Neural crest cell (in vitro differentiated cells): ENCODE measurements at places on chromosomes 4 and X. TPM values are rescaled to one million over a fixed set of nuclear protein-coding genes. Genes with fewer than 3 reads are reported as not detected.

STX18 gene
- total RNA-seq: 36.7 and 40.0 TPM in 2 replicates

BMX gene
- not detected in 2 replicates for total RNA-seq

- DNase-seq: no peak
Observed at GRCh38 chr4:19776021-19776459, 475.7 kb upstream of the SLIT2 start.

DNA sequence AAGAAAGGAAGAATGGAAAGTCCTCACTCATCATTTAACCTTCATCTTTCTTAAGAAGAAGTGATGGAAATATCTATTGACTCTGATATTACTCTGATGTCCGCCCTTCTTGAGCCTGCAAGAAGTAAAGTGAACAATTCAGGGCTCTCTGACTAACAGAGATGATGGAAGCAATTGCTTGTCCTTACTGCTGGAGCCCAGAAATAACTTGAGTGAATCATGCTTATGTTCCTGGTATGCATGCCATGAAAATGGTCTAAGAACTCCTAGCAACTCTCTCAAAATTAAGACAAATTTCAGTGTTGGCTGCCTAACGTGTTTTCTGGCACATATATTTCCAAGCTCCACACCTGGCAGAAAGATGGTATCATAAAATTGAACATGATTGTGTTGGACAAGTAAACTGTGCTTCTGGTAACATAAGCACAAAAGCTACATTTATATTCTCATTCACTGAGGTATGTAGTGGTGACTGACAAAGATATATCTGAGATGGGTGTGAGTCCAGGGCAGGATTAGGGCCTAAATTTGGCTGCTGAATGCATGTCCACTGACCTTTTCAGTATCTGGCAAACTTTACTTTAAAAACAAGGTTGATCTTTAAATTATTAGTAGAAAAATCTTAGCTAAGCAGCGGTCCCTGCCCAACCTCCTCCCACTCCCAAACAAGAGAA, 109.2 kb upstream of the OTUD4 start:
- no peak for DNase-seq

DNA sequence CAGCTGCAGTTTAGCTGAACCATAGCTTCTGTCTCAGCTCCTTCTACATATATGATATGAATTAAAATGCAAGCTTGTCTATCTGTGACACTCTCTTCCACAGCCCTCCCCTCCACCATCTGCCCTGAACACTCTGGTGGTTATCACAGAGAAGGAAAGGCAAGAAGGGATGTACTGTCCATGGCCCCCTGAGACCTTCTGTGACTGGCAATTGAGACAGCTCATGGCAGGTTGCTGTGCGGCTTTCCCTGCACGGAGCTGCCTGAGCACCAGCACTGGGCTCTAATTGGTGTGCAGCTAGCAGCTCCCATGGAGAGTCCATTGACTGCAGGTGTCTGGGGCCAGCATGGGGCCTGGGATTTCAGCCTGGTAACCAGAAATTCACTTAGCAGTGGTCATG, 109.8 kb upstream of the ANXA3 start:
- DNase-seq: no peak

DNA sequence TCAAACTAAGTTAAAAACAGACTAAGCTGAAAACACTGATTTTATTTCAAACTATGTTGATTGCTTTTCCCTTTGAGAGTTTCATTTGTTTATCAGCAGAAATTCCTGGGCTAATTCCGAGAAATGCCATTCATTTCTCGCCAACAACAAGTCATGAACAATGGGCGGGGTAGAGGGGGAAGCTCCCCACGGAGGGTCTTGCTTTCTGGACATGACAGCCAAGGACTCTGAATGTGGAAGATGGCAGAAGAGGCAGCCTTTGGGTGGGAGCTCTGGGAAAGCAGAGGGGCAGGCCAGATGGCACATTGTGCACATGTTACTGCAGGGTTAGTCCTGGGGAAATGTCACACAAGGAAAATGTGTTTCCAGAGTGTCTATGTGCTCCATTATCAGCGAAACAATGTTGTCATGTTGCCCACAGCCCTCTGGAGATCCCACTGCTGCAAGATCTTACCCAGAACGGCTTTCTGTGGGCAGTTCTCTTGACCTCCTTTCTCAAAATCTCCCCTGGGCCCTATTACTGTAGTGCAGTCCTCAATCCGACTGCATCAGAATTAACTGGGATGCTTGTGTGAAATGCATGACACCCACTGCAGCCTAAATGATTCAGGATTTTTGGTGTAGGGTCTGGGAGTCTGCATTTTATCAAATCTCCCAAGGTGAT, 45.0 kb downstream of the CHRDL1 start:
- no peak for DNase-seq

- no peak for DNase-seq
Observed at GRCh38 chrX:154328646-154329045, 33.1 kb downstream of the TKTL1 start.

- DNase-seq: no peak
Observed at GRCh38 chr4:188015025-188015940, 19.7 kb downstream of the ZFP42 start.
